Stimulated activated CD4-positive, alpha-beta T cell treated with anti-CD3 and anti-CD28 coated beads, Interleukin-12 subunit alpha, Interleukin-12 subunit beta, amount 100 ng/mL, for 24 hours (primary cell): ENCODE measurements at places on chromosomes 3 and 15.

GRCh38 chr3:73784686-73785392 is 160.1 kb upstream of the PDZRN3 start:
- DNase-seq: no peak

DNA sequence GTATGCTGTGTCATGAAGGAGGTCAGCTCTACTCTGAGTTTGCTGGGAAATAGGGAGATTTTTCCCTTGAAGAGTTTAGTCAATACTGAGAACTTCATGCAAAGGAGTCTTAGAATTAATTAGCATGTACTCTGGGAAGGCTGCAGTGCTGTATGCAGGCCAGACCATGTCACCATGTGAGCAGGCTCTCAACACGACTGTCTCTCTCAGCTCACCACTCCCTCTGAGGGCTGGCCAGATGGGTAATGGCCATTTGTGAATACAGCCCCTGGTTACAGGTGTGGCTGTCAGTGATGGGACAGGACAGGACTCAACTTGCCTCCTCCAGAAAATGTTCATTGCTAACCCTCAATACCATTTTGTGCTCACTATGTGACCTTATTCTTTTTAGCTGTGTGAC is 5.1 kb upstream of the CERS3 start:
- no peak for DNase-seq

DNA sequence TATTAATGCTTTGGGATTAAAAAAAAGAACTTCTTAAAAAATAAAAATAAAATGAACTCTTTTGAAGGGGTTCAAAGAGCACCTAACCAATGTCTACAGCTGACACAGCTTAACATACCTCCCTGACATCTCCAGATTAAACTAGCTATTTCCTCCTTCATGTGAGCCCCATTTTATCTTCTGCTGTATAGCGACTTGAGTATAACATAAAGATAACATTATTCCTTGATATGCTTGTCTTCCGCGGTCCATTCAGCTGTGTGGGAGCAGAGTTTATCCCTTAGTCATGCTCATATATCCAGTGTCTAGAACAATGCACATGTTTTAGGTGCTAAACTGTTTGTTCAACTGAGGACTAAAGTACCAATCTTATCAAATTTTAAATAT is 7.8 kb upstream of the CHRM5 start:
- no peak for DNase-seq

- DNase-seq: no peak
Measured at GRCh38 chr15:85726454-85726853, 68.3 kb downstream of the KLHL25 start.

GRCh38 chr3:94258851-94259250 is 196.0 kb downstream of the NSUN3 start:
- no peak for DNase-seq

DNA sequence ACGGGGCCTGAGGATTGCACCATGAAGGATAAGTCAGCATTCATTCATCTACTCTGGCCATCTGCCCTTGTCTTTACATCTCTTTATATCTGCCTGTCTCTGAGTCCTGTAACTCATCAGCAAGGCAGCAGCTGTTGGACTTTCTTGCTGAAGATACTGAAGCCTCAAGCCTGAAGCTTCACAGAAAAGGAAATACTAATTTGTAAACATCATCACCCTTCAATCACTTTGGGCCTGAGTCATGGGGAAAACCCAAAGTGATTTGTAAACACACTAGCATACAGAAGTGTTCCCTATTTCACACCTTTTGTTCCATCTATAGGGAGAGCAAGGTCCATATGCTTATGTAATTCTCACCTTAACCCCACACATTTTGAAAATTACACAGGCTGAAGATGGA is 928.2 kb downstream of the EPHA3 start:
- DNase-seq: no peak

GRCh38 chr3:48064292-48064829 is 48.1 kb upstream of the MAP4 start:
- DNase-seq: no peak

- DNase-seq: no peak
Measured at GRCh38 chr15:68733666-68734065, 87.0 kb downstream of the ANP32A start.

- DNase-seq: no peak
Measured at GRCh38 chr3:173380681-173381080, 16.9 kb upstream of the NLGN1 start.

DNA sequence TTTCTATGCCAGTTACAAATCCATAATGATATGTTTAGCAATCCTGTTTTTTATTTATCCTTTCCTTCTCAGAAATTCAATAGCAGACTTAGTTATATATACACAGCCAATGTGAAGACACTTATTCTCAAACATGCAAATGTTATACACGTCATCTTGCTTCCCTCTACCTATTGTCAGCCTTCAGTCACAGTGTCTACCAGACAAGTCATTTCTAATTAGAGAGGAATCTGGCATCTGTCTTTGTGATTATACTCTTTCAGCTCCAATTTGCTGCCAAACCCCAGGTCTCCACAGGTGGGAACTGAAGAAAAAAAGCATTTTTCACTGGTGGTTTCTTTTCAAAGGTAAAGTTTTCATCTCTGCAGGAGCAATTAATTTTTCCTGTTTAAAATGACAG is 793.1 kb downstream of the AGBL1 start:
- no peak for DNase-seq

DNA sequence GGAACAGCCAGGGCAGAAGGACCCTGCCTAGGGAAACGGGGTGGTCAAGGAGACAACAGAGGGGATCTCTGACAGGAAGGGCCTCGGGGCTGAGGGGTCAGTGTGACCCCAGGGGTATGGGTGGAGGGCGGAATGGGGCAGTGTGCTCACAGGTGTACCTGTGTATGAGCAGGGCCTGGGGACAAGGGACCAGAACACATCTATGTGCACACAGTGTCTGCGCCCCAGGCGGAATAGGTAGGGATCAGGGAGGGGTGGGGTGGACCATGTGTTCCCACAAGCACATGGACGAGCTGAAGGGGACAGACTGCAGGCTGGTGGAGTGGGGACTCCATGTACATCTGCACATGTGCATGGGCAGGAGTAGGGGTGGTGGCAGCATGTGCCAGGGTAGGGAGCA is 5.0 kb upstream of the TLR9 start:
- DNase-seq: no peak

GRCh38 chr3:112084980-112085705 is 1.0 kb upstream of the C3orf52 start:
- DNase-seq: no peak

- DNase-seq: no peak
Measured at GRCh38 chr3:56145410-56145809, 322.9 kb downstream of the ERC2 start.

DNA sequence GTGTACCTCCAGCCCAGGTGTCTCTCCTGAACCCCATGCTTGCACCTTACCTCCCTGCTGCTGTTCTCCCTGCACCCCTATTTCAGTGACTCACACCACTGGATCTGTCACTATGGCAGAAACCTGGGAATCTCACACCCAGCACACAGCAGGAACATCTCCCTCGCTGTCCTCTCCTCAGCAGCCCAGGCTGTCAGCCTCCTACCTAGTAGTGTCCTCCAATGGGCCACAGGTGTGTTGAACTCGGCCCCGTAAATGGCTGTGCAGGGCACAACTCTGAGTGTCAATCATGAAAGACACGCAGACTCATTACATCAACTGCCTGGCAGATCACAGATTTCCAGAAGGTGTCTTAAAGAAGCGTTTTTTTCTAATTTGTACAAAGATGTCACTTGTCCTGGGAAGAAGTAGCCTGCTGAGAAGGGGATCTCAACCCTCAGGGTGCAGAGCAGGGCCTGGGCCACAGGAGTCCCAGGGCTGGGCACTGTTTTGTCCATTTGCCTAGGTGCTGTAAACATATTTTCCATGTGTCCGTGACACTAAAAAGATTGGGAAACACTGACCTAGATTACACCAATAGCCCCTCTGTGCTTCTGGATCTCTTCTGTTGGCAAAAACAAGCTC is 33.8 kb downstream of the HOMER2 start:
- DNase-seq: no peak

- no peak for DNase-seq
Measured at GRCh38 chr15:78315686-78316282, 16.4 kb upstream of the SKIC8 start.

GRCh38 chr3:11375333-11376088 is 103.3 kb downstream of the ATG7 start:
- no peak for DNase-seq

DNA sequence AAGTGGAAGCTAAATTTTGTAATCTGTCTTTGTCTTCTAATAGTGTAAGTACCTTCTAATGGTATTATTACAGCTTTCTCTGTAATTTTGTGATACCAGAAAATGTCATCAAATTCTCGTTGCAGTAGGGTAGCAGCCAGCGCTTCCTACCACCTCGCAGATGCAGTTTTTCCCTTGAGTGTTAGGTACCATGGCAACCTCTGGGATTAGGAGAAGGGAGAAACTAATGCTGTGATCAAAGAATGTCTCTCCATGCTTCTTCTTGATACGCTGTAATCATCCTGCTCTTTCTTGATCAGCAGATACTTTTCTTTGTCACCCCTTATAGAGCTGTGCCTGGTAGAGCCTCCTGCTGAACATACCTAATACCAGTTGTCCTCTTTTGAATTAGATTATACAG is 27.7 kb downstream of the SRP14 start:
- DNase-seq: no peak

GRCh38 chr15:77224352-77224751 is 153.4 kb upstream of the TSPAN3 start:
- DNase-seq: no peak

DNA sequence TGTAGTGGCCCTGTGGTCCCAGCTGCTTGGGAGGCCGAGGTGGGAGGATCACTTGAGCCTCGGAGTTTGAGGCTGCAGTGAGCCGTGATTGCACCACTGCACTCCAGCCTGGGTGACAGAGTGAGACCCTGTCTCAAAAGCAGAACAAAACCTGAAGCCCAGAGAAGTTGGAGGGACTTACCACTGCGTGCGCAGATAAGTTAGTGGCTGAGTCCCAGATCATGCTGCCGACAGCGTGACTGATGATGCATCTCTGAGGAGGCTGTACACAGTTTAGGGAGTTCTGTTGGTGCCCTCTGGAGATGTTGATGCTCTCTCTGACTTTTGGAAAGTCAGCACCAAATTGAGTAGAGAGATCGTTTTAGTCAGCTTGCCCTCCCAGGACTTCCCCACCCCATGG is 15.8 kb upstream of the ABTB1 start:
- DNase-seq: no peak

GRCh38 chr3:134076851-134077250 is 47.1 kb upstream of the SLCO2A1 start:
- no peak for DNase-seq

DNA sequence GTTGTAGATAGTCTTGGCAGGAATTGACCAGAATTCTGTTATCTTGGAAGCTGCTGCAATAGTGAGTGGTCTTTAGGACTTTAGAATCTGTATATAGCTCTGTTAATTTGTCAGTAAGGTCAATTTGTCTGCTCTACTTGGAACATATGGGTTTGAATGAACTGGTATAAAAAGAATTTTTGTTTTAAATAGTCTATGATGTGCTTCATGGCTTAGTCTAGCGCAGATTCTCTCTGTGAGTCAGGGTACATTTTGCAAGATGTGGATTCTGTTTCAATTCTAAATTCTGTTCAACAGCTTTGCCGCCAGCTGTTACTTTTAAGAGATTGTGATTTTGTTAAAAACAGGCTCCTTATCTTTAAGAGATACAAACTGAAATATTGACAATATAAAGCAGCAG is 135.9 kb upstream of the AGBL1 start:
- no peak for DNase-seq

- no peak for DNase-seq
Measured at GRCh38 chr3:23712656-23713559, 92.8 kb upstream of the UBE2E1 start.

- DNase-seq: no peak
Measured at GRCh38 chr3:104291437-104291851, 1075.3 kb upstream of the ALCAM start.

GRCh38 chr3:190101320-190102011 is 19.2 kb downstream of the P3H2 start:
- no peak for DNase-seq

GRCh38 chr15:74531144-74531811 is 9.7 kb upstream of the ARID3B start:
- DNase-seq: no peak

DNA sequence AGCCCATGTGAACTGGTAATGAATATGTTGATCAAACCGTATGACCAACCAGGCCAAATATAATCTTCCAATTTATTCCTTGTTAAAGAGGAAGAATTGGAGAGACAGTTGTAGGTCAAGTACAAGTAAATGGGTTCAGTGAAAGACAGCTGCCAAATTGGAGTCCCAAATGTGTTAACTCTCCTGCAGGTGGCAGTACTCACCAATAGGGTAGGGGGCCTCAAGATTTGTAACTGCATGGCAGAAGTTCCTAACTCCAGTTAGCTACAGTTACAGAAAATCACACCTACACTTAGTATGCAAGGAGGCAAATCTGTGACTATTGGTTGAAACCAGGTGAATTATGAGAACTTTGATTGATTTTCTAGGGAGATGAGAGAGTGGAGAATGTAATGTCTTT is 278.0 kb downstream of the ZBBX start:
- DNase-seq: no peak

DNA sequence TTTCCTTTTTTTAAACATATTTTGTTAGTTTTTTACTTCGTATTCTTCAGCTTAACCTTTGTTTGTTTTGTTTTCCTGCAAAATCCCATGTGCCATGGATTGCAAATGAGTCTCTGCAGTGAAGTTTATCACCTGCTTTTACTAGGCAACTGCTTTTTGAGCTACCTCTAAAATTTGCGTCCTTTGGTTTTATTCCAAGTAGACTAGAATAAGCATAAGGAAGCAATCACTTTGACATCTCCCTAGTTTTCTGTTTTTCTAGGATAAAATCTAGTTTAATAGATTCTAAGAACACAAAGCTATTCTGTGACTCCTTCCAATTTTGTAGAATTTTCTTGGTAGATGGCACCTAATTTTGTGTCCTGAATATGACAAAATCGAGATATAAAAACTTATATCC is 1059.2 kb downstream of the OTOL1 start:
- no peak for DNase-seq

DNA sequence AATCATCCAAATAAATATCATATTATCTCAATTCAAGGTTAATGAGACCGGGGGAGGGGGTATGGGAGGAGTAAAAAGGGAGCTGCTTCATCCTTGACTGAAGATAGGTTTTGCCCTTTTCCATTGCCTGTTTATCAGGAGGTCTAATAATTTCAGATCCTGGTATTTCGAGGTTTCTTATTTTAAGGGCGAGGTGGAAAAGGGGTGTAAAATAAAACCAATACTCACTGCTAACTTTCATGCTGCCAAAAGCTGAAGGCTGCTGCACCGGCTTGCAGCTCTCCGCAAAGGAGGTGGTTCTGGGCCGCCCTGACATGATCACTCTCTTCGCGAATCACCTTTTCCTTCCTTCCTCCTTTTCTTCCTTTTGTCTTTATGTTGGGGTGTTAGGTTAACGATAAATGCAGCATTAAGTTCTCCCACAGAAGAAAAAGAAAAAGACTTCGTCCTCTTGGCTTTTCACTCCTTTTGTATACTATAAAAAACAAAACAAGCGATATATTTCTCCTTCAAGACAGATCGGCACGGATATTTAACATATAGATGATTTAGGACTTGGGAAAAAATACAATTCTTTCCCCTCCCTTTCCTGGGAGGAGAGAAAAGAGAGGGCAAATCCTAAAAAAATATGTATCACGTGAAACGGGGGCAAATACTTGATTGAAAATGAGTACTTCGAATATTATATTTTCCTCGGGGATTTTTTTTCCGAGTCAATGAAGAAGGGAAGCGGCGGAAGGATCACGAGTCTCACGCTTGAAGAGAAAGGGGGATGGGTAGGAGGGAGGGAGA is 932 bp downstream of the GSK3B start:
- peak; percentile 12 for DNase-seq
